ENCODE measurements at places on chromosomes 5 and 9.

GRCh38 chr9:61668846-61669245, 479.0 kb downstream of the SPATA31A7 start:
- DNase-seq = peak; percentile 6

GRCh38 chr5:159400476-159400875, 70.2 kb upstream of the IL12B start:
- DNase-seq = no peak

DNA sequence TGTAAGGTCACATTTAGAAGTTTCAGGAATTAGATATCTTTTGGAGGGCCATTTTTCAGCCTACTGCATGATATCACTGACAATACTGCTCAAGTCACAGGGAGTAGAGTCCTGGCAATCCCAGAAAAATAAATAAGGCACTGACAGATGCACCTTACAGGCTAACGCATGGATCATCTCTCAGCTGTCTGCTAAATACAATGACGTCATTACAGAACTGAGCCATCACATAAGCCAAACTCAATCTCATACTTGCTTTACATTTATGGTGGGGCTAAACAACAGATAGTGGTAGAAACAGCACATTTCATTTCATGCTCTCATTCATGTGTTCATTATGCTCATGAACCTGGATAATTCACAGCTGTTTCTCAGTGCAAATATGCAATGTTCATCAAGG, 243.7 kb downstream of the SEMA5A start:
- DNase-seq = no peak

- no peak for DNase-seq
Observed at GRCh38 chr5:97644896-97645295, 461.8 kb upstream of the RIOK2 start.
